ENCODE measurements at places on chromosomes 2 and 18.

DNA sequence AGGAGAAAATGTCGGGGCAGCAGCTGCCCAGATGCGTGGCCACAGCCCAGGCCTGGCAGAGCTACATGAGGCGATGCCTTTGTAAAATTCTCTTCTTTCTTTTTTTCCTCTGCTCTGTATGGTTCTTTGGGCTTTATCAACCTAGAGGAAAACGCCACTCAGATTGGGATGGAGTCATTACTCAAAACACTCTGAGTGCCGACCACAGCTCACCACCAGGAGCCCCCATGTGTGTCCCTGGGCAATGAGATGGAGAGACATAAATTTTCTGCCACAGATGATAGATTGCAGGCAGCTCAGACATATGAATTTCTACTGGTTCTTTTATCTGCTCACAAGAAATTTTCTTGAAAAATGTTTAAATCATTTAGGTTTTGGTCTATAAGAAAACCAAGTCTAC is 56.0 kb downstream of the PARD6G start:
- DNase-seq: no peak

GRCh38 chr2:149313512-149313972 is 16.8 kb upstream of the LYPD6 start:
- DNase-seq: peak; percentile 11

DNA sequence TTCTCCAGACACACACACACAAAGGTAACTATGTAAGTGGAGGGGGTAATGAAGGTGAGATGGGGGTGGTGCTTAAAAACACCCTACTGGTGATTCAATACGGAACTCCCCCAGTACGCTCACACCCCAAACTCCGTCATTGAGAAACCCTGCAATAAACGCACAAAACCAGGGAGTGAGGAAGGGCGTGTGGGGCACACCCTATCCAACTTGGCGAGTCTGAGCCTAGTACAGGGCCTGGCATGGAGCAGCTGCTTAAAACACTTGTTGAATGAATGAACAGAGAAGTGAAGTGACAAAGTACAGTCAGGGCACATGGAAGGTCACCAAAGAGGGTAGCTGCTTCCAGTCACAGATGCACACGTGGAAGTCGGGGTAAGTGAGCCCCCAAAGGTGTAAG is 146.8 kb upstream of the SMAD2 start:
- no peak for DNase-seq

DNA sequence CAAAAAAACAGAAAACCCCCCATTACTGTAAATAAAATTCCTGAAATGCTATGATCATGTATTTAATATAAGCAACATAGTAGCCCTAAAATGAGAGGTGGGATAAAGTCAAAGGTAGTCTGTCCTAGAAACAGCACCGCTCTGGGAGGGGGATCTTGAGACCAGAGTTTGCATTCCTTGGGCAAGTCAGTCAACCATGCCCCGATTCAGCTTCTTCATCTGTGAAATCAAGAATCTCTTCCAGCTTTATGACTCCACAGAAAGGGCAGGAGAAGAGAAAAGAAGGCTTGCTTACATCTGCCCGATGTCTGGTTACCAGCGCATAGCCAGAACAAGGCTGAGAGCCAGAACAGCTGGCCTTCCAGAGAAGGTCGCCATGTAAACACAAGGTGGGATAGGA is 2.1 kb upstream of the FBLN7 start:
- DNase-seq: no peak

DNA sequence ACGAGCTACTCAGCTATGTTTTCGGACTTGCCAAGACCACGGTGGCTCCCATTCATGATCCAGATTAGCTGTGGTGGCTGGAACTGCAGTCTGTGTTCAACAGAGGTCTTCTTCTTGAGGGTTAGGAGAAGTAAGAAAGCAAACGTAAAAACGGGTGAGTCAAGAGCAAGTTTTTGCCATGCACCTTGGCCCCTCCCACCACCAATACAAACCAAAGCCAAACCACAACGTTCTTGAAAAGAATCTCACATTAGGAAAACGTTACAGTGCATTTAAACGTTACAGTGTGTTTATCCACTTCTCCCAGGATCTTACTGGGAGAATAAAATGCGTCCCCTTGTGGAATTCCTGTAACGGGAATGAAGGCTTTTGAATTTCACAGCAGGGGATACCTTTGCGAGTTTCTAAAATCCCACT is 725 bp downstream of the FBXO48 start:
- DNase-seq: peak; percentile 63

DNA sequence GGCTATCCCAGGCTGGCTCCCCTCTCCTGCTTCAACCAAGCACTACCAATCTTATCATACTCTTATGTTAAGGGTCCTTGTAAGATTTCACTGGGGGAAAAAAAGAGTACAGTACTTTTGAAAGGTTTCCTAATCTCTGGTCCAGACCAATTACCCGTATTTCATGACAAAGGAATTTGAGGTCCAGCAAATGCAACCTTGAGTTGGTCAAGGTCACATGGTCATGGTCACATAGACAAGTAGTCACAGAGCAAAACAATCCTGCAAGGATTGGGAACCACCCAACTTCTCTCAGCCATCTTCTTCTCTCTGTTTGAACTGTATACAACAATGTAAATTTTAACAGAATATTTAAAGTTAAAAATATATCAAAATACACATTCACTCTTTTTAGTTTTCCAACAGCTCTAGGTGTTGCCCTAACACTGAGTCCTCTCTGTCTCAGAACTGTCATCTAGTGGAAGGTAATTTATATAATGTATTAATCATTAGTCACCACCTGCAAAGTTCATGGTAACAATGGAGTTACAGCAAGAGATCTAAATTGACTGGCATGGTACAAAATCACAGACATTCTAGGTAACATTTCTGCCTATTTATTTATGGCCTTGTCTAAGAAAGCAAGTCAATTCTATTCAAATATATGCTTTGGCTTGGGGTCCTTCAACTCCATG is 21.5 kb downstream of the DTNB start:
- DNase-seq: no peak

DNA sequence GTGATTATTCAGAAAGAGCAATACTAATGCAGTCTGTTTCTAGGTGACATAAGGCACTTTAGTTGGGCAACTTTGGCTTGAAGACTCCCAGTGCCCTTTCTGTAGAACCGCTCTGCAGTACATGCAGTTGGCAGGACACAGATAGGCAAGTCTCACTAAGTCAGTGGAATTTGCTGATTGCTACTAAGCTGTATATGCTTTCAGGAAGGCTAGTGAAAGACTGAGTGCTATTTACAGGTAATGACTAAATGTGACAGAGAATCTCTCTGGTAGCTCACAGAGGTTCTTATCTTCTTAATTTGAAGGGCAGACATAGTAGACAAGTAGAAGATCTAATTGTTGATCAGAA is 243.0 kb downstream of the WDPCP start:
- DNase-seq: no peak

GRCh38 chr2:54500404-54501205 is 44.5 kb downstream of the SPTBN1 start:
- DNase-seq: no peak

DNA sequence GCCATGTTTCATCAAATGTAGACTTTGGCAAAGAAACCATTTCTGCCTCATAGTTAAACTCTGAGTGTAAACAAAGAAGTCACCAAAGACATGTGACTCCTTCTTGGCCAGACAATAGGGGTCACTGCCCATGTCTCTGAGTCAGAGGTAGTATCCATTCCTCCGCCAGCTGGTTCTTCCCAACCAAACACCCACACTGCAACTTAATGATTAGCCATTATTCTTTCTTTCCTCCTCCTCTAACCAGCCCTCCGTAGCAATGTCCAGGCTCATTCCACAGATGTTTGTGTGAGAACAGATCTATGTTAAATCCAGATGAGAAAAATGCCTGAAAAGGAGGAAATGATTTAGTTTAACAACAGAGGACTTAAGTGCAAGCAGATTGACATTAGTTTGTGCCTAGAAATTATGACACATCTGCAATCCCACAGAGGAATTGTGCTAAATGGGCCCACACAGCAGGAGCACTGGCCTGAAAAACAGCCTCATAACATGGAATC is 127.9 kb upstream of the SH3BP4 start:
- no peak for DNase-seq

GRCh38 chr2:138548796-138549195 is 47.2 kb downstream of the SPOPL start:
- DNase-seq: no peak

GRCh38 chr18:75638776-75639471 is 211.4 kb upstream of the SMIM21 start:
- DNase-seq: peak; percentile 44

GRCh38 chr2:215711471-215712034 is 275.7 kb upstream of the FN1 start:
- DNase-seq: no peak

GRCh38 chr18:63982361-63982760 is 12.5 kb downstream of the SERPINB8 start:
- DNase-seq: no peak

DNA sequence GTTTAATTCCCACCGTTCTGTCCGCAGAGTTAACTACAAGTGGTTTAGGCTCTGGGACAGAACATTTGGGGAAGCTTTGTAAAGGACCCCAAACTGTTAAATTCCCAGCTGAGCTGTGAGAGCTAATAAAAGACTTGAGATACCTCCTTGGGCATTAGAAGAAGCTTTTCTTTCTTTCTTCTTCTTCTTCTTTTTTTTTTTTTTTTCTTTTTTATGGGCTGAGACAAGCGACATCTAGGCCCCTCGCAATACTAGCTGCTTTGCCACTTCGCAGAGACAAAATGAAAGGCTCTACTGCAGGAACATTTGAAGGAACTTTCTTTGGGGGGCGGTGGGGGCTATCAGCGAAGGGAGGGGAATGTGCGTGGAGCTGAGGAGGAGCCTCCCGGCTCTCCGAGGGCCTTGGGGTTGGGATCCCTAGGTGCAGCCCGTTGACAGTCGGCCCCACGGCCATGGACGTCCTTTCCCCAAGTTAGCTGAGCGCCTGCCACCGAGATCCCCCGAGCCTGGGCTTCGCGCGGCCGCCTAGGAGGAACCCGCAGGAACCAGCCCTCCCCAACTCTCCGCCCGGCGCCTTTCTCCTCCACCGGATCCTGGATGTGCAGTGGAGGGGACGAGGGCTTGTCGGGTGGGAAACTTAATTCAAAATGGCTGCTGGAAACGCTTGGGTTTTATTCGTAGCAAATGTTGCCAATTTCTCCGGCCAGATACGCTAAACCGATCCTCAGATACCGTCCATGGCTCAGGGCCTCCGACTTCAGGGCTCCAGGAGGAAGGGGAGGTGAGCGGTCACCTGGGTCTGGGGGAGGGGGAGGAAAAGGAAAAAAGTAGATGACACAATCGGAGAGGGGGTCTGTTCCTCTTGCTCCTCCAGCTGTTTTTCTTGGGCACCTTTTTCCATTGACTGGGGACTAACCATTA is 4.2 kb downstream of the MEIS1 start:
- peak; percentile 51 for DNase-seq

DNA sequence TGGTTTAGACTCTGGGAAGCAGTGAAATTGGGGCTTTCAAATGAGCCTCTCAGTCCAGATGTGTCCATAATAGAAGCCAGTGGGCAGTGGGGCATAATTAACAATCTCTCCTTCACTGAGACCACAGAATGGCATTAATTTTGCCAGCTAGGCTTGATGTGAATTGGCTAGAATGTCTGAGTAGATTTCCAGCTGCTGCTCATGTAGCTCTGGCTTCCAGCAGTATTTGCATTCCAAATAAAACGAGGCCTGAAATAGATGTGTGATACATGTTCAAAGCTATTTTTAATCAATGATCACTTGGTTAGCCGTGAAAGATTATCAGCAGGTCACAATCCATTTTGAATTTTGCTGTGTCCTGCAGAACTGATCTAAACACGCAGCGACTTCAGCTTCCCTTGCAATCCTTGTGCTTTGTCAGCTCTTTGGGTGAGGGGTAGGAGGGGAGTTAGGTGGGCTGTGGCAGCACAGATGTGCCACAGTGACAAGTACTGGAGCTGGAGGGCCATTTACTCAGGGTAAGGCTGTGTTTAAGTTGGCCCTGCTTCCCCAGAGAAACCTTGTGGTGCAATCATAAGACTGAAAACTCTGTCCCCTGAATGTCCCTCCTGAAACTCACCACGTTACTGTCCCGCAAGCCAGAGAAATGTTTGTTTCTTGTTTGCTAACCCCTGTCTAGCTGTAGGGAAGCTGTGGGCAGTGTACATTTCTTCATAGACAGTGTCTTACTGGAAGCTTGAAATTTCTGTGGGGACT is 56.9 kb upstream of the TMEM178A start:
- DNase-seq: no peak

DNA sequence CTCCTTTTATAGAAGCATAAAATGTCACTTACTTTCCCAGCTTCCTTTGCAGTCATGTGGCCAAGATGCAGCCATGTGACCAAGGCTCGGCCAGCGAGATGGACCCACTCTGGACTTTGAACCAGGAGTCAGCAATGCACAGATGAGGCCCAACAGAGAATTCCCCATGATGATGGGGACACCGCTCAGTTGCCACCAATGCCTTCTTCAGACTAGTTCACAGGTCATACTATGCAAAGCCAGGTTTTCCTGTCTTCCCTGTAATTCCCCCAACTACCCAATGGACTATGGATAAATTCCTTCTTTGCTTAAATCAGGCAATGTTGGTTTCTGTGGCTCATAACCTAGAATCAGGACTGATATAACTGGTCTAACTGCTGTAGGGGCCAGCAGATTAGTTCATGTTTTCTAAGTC is 22.5 kb upstream of the REL start:
- no peak for DNase-seq

DNA sequence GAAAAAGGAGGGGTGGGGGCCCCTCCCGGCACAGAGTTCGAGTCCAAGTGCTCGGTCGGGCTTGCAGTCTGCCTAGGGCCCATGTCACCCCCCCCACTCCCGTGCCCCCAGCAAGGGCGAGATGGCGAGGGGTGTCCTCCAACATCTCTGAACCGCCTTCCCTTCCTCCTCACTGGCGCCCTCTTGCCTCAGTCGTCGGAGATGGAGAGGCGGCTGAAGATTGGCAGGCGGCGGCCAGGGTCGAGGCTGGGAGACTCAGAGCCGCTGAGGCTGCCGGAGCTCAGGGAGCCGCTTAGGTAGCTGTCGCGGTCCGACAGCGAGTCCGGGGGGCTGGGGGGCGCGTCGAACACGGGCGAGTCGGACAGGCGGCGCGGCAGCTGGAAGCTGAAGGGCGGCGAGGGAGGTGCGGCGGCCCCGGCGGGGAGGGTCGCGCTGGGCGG is 2.3 kb downstream of the ZFP36L2 start:
- DNase-seq: peak; percentile 81

DNA sequence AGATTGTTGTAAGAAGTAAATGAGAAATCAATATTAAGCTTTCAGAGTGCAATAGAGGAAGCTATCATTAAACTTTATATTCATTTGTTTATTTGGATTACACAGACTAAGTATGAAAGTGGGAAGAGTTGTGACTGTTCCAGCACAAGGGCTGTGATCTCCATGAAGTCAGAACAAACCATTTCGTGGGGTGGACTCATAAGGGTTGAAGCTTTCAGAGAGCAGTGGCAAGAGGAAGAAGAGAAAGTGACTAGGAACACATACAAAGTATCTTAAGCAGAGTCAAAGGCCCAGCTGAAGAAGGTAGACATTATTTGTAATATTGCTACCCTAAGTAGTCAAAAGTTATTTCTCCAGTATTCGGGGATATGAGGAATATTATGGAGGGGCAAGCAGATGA is 117.0 kb downstream of the ARHGAP15 start:
- DNase-seq: no peak

- DNase-seq: no peak
These were observed 37.8 kb upstream of the CCDC150 start for GRCh38 chr2:196601430-196602306.

Data from KBM-7 (cell line).